Fibroblast of upper back skin (primary cell): ENCODE measurements at places on chromosomes 12 and 14.
A peak's percentile ranks its signal among the peaks of the same experiment; 100 is the strongest.

- DNase-seq = no peak
Measured at GRCh38 chr14:52547526-52547925, 4.8 kb downstream of the TXNDC16 start.

GRCh38 chr14:29453045-29453444, 474.6 kb downstream of the PRKD1 start:
- DNase-seq = no peak

DNA sequence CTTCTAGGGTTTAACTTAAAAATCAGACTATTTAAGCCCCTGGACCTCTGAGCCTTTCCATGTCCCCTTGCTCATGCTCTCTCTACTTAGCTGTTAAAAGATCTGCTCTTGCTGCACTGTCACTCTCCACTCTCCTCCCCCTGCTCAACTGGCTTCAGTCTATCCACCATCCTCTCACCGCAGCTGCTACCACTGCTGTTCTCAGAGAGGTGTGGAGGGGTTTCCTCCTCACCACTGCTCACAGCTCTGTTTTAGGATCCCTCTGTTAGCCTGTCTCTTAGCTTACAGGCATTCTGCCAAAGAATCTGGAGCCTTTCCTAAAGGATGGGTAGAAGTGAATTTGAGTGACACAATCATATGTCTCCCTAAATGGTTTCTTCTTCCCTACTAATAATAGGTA, 43.7 kb upstream of the ATP2B1 start:
- no peak for DNase-seq

DNA sequence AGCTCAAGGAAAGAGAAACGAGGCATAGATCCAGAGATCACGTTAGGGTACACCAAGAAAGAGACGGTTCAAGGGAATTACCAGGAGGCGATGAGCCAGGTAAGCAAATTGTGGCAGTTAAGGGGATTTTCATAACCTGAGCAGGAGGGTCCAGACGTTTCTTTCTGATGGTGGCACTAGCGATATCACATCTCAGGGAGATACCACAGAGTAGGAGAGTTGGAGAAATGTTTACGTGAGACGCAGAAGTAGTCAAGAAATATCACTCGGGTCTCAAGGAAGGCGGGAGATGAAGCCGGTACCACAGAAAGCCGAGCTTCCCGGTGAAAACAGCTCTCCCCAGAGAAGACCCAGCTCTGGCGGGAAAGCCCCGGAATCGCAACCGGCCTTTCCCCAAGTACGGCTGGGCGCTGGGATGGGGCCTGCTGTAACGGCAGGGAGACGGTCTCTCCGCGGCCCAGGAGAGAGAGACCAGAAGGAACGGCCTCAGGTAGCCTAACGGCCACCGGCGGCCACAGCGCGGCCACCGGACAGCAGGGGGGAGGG, 485 bp downstream of the SENP1 start:
- peak; percentile 14 for DNase-seq

DNA sequence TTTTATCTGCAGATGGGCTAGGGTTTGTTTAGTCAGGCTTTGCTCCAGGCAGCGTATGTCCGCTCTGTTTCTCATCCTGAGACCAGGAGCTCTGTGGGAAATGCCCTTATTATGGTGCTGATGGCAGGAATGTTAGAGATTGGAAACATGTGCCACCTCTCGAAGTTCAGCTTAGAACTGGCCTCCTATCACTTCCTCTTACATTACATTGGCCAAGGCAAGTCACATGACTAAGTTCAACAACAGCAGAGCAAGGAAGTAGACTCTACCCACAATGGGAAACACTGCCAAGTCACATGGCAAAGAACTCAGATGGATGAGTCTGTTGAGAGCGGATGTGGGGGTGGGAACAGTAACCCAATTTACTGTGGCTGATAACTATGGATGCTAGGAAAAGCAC, 161.9 kb upstream of the WSCD2 start:
- no peak for DNase-seq
